ENCODE measurements at places on chromosomes 1 and 21. TPM values are rescaled to one million over a fixed set of nuclear protein-coding genes. Genes with fewer than 3 reads are reported as not detected.

GRCh38 chr1:174872615-174873058, 127.1 kb upstream of the CACYBP start:
- DNase-seq: no peak
- no peak overlapping the region for H3K27ac ChIP-seq
- H3K36me3 ChIP-seq: no peaks in the 10 kb centered on the region

- H3K4me3 ChIP-seq: no peak overlapping the region
- H3K36me3 ChIP-seq: no peaks in the 10 kb centered on the region
- H3K4me1 ChIP-seq: no peaks in the 10 kb centered on the region
- no peak overlapping the region for H3K27ac ChIP-seq
- peak; percentile 29 for DNase-seq
Measured at GRCh38 chr1:211831558-211832323, 1.2 kb upstream of the LPGAT1 start.

DNA sequence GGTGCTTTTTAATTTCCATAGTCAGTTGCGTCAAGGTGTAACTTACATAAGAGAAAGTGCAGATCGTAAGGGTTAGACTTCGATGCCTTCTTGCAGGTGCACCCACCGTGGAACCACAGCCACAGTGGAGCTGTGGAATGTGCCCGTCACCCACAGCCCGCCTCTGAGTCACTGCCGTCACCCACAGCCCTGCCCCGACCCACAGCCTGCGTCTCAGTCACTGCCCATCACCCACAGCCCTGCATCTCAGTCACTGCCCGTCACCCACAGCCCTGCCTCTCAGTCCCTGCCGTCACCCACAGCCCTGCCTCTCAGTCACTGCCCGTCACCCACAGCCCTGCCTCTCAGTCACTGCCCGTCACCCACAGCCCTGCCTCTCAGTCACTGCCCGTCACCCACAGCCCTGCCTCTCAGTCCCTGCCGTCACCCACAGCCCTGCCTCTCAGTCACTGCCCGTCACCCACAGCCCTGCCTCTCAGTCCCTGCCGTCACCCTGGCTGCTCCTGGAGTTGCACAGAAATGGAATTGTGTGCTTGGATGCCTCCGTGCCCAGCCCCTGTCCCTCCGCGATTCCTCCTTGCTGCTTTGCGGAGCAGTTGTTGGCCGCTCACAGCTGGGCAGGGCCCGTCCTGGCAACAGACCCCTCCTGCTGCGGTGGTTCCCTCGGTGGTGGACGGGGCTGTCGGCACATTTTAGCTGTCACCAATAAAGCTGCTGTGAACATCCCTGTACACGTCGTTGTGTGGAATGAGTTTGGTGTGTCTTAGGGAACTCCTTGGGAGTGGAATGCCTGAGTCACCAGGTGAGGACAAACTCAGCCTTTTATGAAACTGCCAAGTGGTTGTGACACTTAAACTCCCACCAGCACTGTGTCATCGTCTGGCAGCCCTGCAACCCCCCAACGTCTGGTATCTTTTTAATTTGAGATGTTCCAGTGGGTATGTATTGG, 44.9 kb upstream of the COL6A2 start:
- H3K4me1 ChIP-seq: peaks cover 60% of the 10 kb centered on the region
- H3K27me3 ChIP-seq: peaks cover 3% of the 10 kb centered on the region
- no peak overlapping the region for H3K4me3 ChIP-seq
- H3K36me3 ChIP-seq: no peaks in the 10 kb centered on the region
- DNase-seq: peak; percentile 10

GRCh38 chr1:56052041-56052440, 527.3 kb downstream of the PLPP3 start:
- H3K27ac ChIP-seq: no peak overlapping the region
- no peak for DNase-seq
- H3K27me3 ChIP-seq: no peaks in the 10 kb centered on the region

DNA sequence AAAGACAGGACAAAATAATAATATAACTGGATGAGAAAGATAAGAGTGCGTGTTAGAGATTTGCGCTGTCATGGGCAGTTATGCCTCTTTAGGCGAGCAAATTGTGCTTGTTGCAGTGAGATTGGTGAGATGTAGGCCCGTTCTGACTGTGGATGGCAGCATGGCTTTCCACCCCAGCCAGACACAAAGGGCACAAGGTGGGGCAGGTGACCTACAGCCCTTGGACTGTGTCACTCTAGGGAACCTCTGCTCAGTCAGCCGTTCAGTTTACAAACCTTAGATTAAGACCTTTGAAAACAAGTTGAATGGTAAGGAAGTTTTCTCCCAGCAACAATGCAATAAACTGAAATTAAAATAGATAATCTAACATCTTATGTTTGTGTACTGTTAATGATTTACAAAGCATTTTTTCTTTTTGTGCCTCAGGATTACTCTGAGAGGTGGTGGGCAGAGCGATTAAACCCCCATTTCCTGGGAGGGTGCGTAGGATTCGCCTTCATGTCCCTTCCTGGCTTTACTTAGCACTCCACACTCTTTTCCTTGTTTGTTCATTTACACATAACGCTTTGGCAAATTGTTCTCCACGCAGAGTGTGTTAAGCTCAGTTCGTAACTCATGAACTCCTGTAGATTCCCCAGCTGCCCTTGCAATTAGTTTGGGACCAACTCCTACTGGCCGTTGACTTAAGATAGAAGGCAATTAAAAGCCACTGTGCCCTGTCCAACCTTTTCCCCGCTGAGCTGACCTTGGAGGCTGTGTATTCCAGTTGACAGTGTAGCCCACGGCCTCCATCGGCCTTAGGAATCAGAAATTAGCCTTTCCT, 58.1 kb upstream of the IGSF5 start:
- H3K4me1 ChIP-seq: no peaks in the 10 kb centered on the region
- H3K4me3 ChIP-seq: no peak overlapping the region
- H3K27me3 ChIP-seq: no peaks in the 10 kb centered on the region
- H3K27ac ChIP-seq: peak overlapping the region; percentile 22
- no peaks in the 10 kb centered on the region for H3K36me3 ChIP-seq

GRCh38 chr1:53281133-53281532, 42.8 kb upstream of the MAGOH start:
- DNase-seq: no peak
- H3K4me3 ChIP-seq: no peak overlapping the region
- no peak overlapping the region for H3K27ac ChIP-seq
- H3K4me1 ChIP-seq: no peaks in the 10 kb centered on the region
- H3K36me3 ChIP-seq: no peaks in the 10 kb centered on the region

GRCh38 chr1:14304381-14304865, 294.1 kb upstream of the KAZN start:
- H3K27me3 ChIP-seq: no peaks in the 10 kb centered on the region
- no peaks in the 10 kb centered on the region for H3K36me3 ChIP-seq
- DNase-seq: no peak
- no peaks in the 10 kb centered on the region for H3K4me1 ChIP-seq

DNA sequence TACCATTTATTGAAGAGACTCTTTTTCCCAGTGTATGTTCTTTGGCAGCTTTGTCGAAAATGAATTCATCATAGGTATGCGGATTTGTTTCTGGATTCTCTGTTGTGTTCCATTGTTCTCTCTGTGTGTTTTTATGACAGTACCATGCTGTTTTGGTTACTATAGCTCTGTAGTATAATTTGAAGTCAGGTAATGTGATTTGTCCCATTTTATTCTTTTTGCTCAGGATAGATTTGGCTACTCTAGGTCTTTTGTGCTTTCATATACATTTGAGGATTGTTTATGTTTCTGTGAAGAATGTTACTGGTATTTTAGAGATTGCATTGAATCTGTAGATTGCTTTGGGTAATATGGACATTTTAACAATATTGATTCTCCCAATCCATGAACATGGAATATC, 5.4 kb upstream of the KLHL12 start:
- DNase-seq: no peak
- H3K27ac ChIP-seq: no peak overlapping the region
- H3K4me1 ChIP-seq: no peaks in the 10 kb centered on the region
- no peaks in the 10 kb centered on the region for H3K27me3 ChIP-seq
- no peak overlapping the region for H3K4me3 ChIP-seq
- no peaks in the 10 kb centered on the region for H3K36me3 ChIP-seq

GRCh38 chr1:116853680-116854402, 55.9 kb upstream of the PTGFRN start:
- peak; percentile 35 for DNase-seq
- peak overlapping the region; percentile 46 for H3K27ac ChIP-seq
- no peaks in the 10 kb centered on the region for H3K36me3 ChIP-seq
- no peaks in the 10 kb centered on the region for H3K27me3 ChIP-seq
- H3K4me1 ChIP-seq: peaks cover 18% of the 10 kb centered on the region
- no peak overlapping the region for H3K4me3 ChIP-seq

- H3K4me1 ChIP-seq: peaks cover 16% of the 10 kb centered on the region
- peak within 1 kb of the TSS; percentile 91 for H3K27ac ChIP-seq
- peak; percentile 93 for DNase-seq
- H3K36me3 ChIP-seq: no peaks in the 10 kb centered on the region
Measured at GRCh38 chr1:149899460-149900284, at the start of gene BOLA1. Gene BOLA1, plus strand, starts transcription at chr1:149899568. Its CDS starts 492 bp downstream, at chr1:149900060.

DNA sequence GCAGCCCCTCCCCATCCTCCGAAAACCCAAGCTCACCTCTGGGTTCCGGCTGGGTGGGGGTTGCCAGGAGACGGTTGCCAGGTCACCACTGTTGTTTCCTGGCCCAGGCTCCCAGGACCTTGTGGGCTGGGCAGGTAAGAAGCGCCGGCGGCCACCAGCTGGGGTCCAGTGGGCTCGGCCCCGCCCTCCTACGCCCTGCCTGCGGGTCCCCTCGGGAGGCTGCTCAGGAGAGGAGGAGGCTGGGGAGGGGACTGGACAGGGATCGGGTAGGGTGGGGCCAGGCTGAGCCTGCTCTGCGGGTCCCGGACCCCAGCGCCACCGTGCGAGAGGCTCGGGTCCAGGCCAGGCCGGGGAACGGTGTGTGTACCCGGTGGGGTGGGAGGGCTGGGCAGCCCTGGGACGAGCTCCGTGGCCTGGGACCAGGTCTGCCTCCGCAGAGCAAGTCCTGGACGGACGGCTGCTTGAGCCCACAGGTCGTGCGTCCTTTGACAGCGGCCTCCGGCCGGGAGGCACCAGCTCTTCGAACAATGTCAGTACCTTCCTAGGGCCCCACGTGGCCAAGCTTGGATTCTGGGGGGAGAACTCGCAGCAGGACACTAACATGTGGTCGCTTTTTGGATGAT, at the start of gene TTLL10:
Gene TTLL10 (plus strand): TSS at position 88 of the 623 bp plus-strand sequence. CDS start 5,336 bp downstream, outside the sequence.
- peaks cover 2% of the 10 kb centered on the region for H3K36me3 ChIP-seq
- DNase-seq: peak; percentile 80
- H3K27me3 ChIP-seq: peaks cover 26% of the 10 kb centered on the region
- peaks cover 5% of the 10 kb centered on the region for H3K4me1 ChIP-seq
- H3K4me3 ChIP-seq: no peak within 1 kb of the TSS

GRCh38 chr1:154329152-154329521, 3.8 kb downstream of the ATP8B2 start:
- no peak for DNase-seq
- H3K4me3 ChIP-seq: peak overlapping the region; percentile 52
- peak overlapping the region; percentile 98 for H3K27ac ChIP-seq
- peaks cover 70% of the 10 kb centered on the region for H3K4me1 ChIP-seq
- H3K36me3 ChIP-seq: peaks cover 45% of the 10 kb centered on the region
- H3K27me3 ChIP-seq: peaks cover 13% of the 10 kb centered on the region

GRCh38 chr1:116540088-116540487, 30.7 kb downstream of the CD58 start:
- H3K36me3 ChIP-seq: peaks cover 46% of the 10 kb centered on the region
- H3K4me3 ChIP-seq: no peak overlapping the region
- no peaks in the 10 kb centered on the region for H3K4me1 ChIP-seq
- no peak overlapping the region for H3K27ac ChIP-seq
- no peaks in the 10 kb centered on the region for H3K27me3 ChIP-seq

- H3K27me3 ChIP-seq: no peaks in the 10 kb centered on the region
- no peak for DNase-seq
- H3K4me1 ChIP-seq: no peaks in the 10 kb centered on the region
- H3K27ac ChIP-seq: no peak overlapping the region
- no peak overlapping the region for H3K4me3 ChIP-seq
- no peaks in the 10 kb centered on the region for H3K36me3 ChIP-seq
Measured at GRCh38 chr1:66733348-66734017, 18.8 kb upstream of the DYNLT5 start.

- H3K36me3 ChIP-seq: no peaks in the 10 kb centered on the region
- no peak for DNase-seq
- H3K4me1 ChIP-seq: no peaks in the 10 kb centered on the region
- no peak overlapping the region for H3K27ac ChIP-seq
Measured at GRCh38 chr1:246292571-246292970, 214.5 kb downstream of the SMYD3 start.

- H3K27ac ChIP-seq: peak within 1 kb of the TSS; percentile 92
- peaks cover 24% of the 10 kb centered on the region for H3K4me1 ChIP-seq
- DNase-seq: peak; percentile 88
- no peaks in the 10 kb centered on the region for H3K27me3 ChIP-seq
Measured at GRCh38 chr1:26862781-26863684, at the start of gene SFN. Gene SFN, plus strand, starts transcription at chr1:26863149. Its CDS starts 64 bp downstream, at chr1:26863213.

- no peak overlapping the region for H3K4me3 ChIP-seq
- H3K4me1 ChIP-seq: peaks cover 63% of the 10 kb centered on the region
- no peak overlapping the region for H3K27ac ChIP-seq
- H3K27me3 ChIP-seq: no peaks in the 10 kb centered on the region
- H3K36me3 ChIP-seq: no peaks in the 10 kb centered on the region
Measured at GRCh38 chr1:221729771-221730330, 12.0 kb downstream of the DUSP10 start.

DNA sequence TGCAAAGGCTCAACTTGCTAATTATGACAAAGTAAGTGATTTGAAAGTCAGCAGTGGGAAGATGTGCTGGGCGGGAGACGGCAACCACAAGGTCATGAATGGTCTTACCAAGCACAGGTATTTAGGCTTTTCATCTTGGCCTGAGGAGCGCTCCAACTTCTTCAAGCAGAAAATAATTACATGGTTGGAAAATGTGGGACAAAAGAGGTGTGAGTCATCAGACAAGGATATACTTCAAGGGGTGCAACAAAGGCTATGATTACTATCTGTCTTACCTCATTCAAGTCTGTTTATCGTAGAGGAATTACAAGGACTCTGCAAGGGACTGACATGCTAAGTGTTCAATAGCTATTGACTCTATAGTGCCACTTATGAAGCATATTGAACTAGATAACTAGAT, 2005.7 kb downstream of the MRPL39 start:
- H3K4me1 ChIP-seq: no peaks in the 10 kb centered on the region
- H3K27me3 ChIP-seq: no peaks in the 10 kb centered on the region
- no peak overlapping the region for H3K4me3 ChIP-seq
- no peaks in the 10 kb centered on the region for H3K36me3 ChIP-seq
- DNase-seq: no peak
- H3K27ac ChIP-seq: no peak overlapping the region

DNA sequence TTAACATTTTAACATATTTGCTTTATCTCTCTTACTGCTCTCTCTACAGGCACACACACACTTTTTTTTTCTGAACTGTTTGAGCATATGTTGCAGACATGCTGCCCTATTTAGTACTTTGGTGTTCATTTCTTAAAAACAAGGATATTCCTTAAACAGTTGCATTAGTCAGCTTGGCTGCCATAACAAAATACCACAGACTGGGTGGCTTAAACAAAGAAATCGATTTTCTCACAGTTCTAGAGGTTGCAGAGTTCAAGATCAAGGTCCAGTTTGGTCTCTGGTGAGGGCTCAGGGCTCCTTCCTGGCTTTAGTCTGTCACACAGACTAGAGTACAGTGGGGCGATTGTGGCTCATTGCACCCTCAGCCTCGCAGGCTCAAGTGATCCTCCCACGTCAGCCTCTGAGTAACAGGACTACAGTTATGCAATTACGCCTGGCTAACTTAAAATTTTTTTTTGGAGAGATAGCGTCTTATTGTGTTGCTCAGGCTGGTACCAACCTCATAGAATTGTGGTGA, 46.7 kb downstream of the RPRD2 start:
- H3K36me3 ChIP-seq: no peaks in the 10 kb centered on the region
- H3K4me3 ChIP-seq: no peak overlapping the region
- H3K27me3 ChIP-seq: no peaks in the 10 kb centered on the region
- no peak for DNase-seq
- H3K4me1 ChIP-seq: peaks cover 42% of the 10 kb centered on the region

Gene AKT3
- 5.5 TPM for total RNA-seq

Gene RAB7B
- 0.89 TPM for total RNA-seq

Gene TEDDM1
- not detected for total RNA-seq

Gene FALEC
- not detected for total RNA-seq
